ENCODE measurements at places on chromosomes 2 and 18. TPM values are rescaled to one million over a fixed set of nuclear protein-coding genes. Genes with fewer than 3 reads are reported as not detected.

Gene PLEKHH2
- 0.93 TPM for total RNA-seq

GRCh38 chr2:21251216-21251980 is 127.6 kb downstream of the TDRD15 start:
- no peaks in the 10 kb centered on the region for H3K27me3 ChIP-seq
- no peaks in the 10 kb centered on the region for H3K4me1 ChIP-seq
- H3K36me3 ChIP-seq, result no peaks in the 10 kb centered on the region
- H3K27ac ChIP-seq, result no peak overlapping the region

GRCh38 chr18:6683112-6683876 is 46.2 kb upstream of the ARHGAP28 start:
- no peak overlapping the region for H3K27ac ChIP-seq
- no peak overlapping the region for H3K4me3 ChIP-seq
- no peaks in the 10 kb centered on the region for H3K27me3 ChIP-seq
- no peaks in the 10 kb centered on the region for H3K36me3 ChIP-seq

DNA sequence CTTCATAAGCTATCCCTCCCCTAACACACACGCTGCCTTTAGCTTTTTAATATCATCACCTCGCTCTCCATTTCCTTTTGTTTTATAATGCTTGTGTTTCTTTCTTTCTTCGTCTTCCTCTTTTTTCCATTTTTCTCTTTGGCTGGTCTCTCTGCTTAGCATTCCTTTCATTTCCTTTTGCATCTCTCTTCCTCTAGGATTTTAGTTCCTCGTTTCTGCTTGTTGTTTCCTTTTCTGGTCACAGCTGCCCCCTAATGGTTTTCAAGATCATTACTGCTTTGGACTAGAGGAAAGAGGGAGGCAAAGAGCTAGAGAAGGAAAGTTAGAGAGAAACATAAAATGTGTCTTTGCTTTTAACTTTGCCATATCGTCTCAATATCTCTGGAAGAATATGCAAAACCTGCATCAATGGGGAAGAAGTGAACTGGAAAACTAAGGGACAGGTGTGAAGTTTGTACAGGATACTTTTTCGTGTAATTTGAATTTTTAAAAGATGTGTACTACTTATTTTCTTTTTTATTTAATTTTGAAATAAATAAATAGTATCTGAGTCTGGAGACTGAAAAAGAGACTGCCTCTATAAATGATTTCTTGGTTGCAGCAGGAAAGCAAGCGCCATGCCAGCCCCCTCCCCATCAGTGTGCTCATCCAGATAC is 6.3 kb upstream of the NRP2 start:
- no peaks in the 10 kb centered on the region for H3K36me3 ChIP-seq
- peak; percentile 74 for DNase-seq
- H3K4me1 ChIP-seq, result peaks cover 19% of the 10 kb centered on the region
- H3K27ac ChIP-seq, result no peak overlapping the region
- no peaks in the 10 kb centered on the region for H3K27me3 ChIP-seq
- no peak overlapping the region for H3K4me3 ChIP-seq

All from MCF 10A (cell line).